Esophagus muscularis mucosa (tissue), 4 donors: ENCODE measurements at places on chromosomes 16 and 17. TPM values are rescaled to one million over a fixed set of nuclear protein-coding genes. Genes with fewer than 3 reads are reported as not detected.
A peak's percentile ranks its signal among the peaks of the same experiment; 100 is the strongest.

NFATC2IP gene
- 15.6 TPM for total RNA-seq

TMEM132E gene
- not detected for total RNA-seq

GNG13 gene
- total RNA-seq = not detected

ACSF3 gene
- total RNA-seq = 23.5 TPM

- DNase-seq = no peak
These were observed 5.4 kb downstream of the GAS7 start for GRCh38 chr17:10192972-10193371.

DNA sequence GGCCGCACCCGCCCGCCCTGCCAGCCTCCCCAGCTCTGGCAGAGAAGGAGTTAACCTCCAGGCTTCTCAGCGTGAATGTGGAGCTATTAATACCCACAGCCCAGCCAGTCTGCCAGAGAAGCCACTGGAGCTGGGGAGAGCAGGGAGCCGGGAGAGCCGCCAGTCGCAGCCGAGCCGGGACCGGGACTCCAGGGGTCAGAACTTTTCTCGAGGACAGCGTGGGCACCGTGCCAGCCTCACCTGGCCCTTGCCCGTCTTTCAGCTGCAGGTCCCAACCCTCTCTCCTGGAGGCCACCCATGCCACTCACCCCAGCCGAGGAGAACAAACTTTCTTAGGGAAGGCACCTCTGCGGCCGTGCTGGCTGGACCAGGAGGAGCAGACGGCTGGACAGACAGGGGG, 33.8 kb upstream of the SBK1 start:
- no peak for DNase-seq

DNA sequence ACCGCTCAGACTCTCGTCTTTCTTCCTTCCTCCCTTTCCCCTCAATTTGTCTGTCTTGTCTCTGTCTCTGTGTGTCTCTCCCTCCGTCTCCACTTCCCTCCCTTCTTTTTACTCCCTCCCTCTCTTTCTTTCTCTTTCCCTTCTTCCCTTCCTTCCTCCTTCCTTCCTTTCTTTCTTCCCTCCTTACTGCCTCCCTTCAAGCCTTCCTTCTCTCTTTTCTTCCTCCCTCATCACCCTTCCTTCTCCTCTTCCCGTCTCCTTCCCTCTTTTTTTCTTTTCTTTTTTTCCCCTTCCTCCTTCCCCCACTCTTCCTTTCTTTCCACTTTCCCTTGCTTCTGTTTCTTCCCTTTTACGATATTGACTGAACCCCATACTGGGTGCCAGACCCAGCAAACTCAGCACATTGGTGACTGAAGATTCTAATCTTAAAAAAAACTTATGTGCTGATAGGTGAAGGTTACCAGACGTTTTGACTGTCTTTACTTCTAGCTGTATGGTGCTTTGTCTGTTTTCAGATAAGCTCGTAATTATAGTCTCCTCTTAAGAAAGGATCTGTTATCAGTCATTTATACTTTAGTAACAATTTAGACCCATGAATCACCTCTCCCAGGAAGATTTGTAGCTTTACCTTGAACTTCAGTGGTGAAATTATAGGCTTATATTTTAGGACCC, 481 bp upstream of the BRD7 start:
- DNase-seq = no peak

DNA sequence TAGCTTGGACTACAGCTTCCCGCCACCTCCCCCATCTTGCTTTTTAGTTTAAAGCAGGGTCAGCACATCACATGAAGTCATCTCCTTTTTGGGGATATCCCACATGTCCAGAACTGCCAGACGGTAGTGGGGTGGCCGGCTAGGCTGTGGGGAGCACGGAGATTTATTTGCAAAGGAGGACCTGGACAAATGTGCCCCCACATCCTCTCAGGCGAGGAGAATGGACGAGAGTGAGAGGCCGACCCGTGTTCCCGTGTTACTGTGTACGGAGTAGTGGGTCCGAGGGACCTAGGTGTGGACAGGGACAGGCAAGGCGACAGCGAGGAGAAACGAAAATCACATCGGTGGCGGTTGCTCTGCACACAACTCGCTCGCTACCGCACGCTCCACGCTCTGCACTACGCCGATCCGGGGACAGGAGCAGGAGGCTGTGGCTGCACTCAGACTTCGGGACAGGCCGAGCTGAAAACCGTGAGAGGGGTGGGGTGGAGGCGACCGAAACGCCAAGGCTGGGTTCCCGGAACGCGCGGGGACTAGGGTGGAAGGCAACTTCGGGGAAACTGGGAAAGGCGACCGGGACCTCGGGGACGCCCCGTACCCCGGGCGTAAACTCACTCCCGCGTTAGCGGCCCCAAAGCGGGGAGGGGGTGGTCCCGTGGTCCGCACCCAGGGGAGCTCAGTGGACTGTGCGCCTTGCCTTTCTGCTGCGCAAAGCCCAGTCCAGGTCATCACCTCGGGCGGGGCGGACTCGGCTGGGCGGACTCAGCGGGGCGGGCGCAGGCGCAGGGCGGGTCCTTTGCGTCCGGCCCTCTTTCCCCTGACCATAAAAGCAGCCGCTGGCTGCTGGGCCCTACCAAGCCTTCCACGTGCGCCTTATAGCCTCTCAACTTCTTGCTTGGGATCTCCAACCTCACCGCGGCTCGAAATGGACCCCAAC, at the start of gene MT1A:
Gene MT1A (plus strand): TSS at position 853 of the 937 bp plus-strand sequence. CDS start 73 bp downstream, at position 926.
- DNase-seq = no peak

DNA sequence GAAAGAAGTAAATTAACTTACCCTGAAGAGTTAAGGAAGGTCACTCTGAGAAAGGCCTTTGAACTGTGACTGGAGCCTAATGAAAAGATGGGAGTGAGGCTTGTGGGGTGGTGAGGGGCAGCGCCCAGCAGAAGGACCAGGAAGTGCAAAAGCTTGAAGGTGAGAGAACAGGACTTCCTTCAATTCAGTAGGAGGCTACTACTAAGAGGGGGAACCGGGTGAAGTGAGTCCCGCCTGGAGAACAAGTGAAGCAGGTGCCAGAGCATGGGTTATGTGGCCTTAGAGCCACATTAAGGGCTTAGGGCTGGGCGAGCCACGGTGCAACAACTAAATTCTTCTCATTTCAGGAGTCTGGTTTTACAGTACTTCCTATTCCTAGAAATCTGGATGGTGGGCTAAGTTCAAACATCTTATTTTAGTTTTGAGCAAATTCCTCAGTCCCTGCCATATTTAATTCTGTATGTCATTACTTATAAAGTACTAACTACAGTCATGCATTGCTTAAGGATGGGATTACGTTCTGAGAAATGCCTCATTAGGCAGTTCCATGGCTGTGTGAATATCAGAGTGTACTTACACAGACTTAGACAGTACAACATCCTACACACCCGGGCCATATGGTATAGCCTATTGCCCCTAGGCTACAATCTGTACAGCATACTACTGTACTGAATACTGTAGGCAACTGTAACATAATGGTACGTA, 5.1 kb downstream of the CFAP20 start:
- DNase-seq = no peak

GRCh38 chr16:30649725-30650368, 913 bp upstream of the PRR14 start:
- DNase-seq = peak; percentile 93

DNA sequence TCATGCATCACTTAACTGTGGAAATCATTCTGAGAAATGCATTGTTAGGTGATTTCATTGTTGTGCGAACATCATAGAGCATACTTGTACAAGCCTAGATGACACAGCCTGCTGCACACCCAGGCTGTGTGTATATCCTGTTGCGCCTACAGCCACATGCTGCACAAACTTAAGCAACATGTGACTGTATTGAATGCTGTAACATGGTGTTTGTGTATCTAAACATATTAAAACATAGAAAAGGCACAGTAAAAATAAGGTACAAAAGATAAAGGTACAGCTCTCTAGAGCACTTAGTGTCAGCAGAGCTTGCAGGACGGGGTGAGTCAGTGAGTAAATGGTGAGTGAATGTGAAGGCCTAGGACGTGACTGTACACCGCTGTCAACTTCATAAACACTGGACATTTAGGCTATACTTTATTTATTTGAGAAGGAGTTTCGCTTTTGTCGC, 11.9 kb downstream of the FOXK2 start:
- DNase-seq = no peak

DNA sequence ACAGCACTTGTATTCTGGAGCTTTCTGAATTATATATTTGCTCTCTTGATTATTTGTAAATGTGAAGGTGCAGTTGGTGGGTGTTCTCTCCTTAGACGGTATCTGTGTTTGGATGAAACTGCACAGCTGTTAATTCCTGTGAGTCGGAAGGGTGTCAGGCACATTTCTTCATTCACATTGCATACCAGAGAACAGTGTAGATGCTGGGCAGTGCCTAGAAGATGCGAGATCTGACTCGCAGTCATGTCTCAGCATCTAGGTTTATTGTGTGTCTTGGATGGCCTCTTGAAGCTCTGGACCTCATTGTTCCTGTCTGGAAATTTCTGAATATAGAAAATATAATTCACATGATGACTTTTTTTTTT, 61.2 kb downstream of the CLEC16A start:
- DNase-seq = no peak

DNA sequence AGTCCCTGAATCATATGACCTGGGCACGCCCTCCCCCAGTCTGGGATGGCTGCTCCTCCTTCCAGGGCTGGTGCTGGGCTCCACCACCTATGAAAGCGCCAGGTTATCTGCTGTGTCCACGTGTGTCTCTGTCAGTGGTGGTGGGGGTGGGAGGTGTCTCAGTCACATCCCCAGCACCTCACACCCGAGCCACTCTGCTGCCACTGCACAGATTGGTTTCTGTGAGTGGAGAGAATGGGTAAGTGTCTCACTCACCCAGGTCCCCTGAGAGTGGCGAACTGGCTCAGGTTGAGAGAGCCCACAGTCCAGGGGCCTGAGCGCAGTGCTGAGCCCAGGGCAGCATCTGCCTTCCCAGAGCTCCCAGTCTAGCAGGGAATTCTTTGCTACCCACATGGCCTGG, 79.0 kb downstream of the PLD6 start:
- DNase-seq = no peak

GRCh38 chr17:16329519-16330271, 23.6 kb downstream of the CENPV start:
- DNase-seq = no peak
